ENCODE measurements at places on chromosomes 5 and 9.
A peak's percentile ranks its signal among the peaks of the same experiment; 100 is the strongest.

- DNase-seq, result no peak
These were observed 42.6 kb downstream of the RAI14 start for GRCh38 chr5:34698754-34699153.

DNA sequence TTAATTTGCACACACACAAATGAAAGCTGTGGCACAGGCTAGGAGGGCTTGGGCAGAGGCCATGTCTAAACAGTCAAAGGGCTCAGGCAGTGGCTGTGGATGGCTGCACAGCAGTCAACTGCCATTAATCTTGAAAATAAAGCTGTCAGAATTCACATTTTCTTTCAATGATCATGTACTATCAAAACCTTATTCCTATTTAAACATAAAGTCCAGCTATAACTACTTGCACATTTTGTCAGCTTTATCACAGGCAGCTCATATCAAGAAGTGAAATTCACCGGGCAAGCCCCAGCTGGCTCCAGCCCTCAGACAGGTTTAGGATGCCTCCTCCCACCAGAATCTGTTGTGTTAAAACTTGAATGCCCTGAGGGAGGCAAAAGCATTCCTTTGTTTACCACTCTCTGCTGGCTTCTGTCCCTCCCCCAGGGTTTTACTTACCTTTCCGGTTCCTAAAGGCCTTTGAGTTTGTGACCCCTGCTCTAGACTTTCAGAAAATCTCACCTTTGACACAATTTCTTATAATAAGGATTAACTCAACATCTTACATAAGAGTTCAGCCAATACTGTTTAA is 54.9 kb upstream of the GRAMD2B start:
- no peak for DNase-seq

DNA sequence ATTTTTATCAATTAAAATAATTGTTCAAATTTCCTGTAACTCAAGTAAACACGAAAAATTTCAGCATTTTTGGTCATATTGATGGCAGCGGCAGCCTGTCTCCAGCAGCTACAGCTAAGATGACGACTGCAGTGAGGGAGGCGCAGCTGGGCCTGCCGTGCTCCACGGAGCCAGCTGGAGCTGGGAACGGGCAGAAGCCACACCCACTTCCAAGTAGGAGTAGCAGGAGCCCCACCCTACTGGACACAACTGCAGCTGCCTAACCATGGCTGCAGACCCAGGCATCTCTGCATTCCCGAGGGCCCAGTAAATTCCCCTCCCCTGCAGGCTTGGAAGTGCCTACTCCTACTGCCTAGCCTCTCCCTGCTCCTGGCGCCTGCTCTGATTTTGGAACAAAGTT is 2031.7 kb downstream of the EFNA5 start:
- no peak for DNase-seq

- no peak for DNase-seq
These were observed 196.5 kb downstream of the GADD45G start for GRCh38 chr9:89801341-89801740.

DNA sequence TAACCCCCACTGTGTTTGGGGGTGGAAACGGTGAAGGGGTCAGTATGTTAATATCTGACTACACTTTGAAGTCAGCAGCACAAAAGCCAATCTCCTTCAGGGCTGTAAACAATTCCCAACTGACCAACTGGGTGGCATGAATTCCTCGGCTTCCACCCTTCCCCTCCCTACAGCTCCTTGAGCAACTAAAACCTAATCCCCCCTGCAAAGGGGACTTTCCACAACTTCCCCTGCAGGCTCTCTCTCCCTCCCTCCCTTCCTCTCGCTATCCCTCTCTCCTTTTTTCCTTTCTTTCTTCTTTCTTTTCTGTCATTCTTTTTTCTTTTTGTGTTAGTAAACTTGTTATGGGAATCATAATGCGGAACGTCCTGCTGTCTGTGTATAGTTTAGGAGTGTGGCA is 65.1 kb upstream of the PTCH1 start:
- DNase-seq, result no peak

DNA sequence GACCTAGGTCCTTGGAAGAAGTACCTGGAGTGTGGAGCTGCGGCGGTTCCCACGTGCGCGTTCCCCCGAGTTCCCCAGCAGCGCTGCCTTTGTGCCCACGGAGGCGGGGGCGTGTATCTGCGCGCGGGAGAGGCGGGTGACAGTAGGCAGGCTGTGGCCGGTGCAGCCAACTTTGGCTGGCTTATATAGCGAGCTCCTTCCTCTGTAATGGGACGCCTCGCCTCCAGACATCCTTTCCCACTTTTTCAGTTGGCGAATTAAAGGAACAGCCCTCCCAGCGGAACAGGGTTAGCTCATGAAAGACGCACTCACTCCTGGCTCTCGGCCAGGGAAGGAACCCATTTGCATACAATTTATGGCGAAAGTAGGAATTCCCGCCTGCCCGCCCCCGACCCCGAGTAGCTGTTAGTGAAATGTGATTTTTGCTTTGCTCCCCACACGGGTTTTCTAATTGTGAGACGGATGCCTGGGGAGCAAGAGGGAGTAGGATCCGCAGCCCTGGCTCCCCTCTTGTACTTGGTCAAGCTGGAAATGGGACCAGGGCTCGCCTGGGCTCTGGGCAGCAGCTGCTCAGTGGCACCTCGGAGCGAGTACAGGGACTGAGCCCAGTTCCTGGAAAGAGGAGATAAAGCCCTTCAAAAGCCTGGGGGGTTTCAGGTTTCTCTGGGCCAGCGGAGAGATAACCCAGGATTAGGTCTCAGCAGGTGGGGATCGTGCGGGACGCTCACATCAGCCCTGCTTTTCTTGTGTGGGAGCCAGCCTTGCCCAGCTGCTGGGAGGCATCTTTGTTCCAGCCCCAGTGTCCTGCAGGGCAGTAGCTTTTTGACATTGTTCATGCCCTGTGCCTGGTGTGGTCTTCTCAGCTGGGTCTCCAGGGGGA is at the start of gene TNC:
TSS of gene TNC (minus strand) at position 159 of the 880 bp plus-strand sequence. CDS start 27,139 bp downstream, outside the sequence.
- peak; percentile 64 for DNase-seq

GRCh38 chr5:125696762-125697161 is 726.4 kb upstream of the GRAMD2B start:
- no peak for DNase-seq

GRCh38 chr5:160269017-160269416 is 39.7 kb downstream of the FABP6 start:
- peak; percentile 50 for DNase-seq

Data from H54 (cell line).